ENCODE measurements at places on chromosomes 1 and 21. TPM values are rescaled to one million over a fixed set of nuclear protein-coding genes. Genes with fewer than 3 reads are reported as not detected.

- no peak overlapping the region for H3K27ac ChIP-seq
- H3K4me1 ChIP-seq: peaks cover 5% of the 10 kb centered on the region
- no peaks in the 10 kb centered on the region for H3K36me3 ChIP-seq
- no peaks in the 10 kb centered on the region for H3K27me3 ChIP-seq
- DNase-seq: no peak
- H3K4me3 ChIP-seq: no peak overlapping the region
Measured at GRCh38 chr1:53567450-53567849, 108.3 kb downstream of the DMRTB1 start.

- DNase-seq: no peak
- no peaks in the 10 kb centered on the region for H3K36me3 ChIP-seq
- H3K27me3 ChIP-seq: no peaks in the 10 kb centered on the region
Measured at GRCh38 chr1:30609336-30609998, 113.9 kb downstream of the MATN1 start.

Gene TNFAIP8L2
- 25.5 TPM for total RNA-seq

DNA sequence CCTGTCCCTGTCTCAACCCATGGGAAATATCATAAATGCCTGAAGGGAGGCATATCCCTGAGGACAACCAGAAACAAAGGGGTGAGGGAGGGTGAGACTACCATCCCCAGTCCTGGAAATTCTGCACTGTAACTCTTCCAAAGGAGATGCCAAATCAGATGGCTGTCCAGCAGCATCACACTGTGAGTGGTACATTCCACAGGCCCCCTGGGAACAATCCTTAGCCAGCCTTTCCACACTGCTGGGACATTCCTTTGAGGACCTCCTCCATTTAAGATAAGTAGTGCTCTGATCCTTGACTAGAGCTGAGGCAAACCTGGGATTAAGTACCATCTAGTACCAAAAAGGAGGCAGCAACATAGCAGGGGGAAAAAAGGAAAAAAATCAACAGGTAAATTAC lies 10.7 kb downstream of the IVL start:
- no peaks in the 10 kb centered on the region for H3K27me3 ChIP-seq
- H3K4me1 ChIP-seq: no peaks in the 10 kb centered on the region
- H3K4me3 ChIP-seq: no peak overlapping the region
- no peaks in the 10 kb centered on the region for H3K36me3 ChIP-seq

DNA sequence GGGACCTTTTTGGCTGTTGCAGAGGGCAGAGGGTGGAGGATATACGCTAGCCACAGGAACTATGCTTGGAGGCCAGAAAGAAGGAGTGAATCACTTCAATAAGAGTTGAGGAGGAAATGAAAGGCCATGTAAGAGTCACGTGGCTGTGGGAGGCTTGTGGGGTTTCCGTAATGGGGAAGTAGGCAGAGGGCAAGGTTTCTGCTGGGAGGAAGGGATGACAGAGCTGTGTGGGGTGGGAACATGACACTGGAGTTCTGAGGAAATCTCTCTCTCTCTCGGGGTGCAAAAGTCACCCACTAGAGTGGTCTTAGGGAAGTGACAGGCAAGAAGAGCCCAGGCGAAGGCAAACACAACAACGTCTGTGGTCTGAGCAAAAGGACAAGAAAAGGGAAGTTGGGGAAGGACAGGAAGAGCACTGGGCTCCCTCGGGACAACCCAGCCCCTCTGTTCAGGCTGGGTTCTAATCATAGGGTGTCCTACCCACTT lies 3.9 kb upstream of the CD1C start:
- H3K36me3 ChIP-seq: no peaks in the 10 kb centered on the region
- H3K27ac ChIP-seq: no peak overlapping the region
- H3K4me3 ChIP-seq: no peak overlapping the region
- no peaks in the 10 kb centered on the region for H3K27me3 ChIP-seq
- no peaks in the 10 kb centered on the region for H3K4me1 ChIP-seq

Gene GOLT1A
- not detected for total RNA-seq

GRCh38 chr1:42359466-42359865 lies 21.1 kb upstream of the RIMKLA start:
- no peaks in the 10 kb centered on the region for H3K27me3 ChIP-seq
- DNase-seq: no peak
- no peaks in the 10 kb centered on the region for H3K4me1 ChIP-seq
- H3K4me3 ChIP-seq: no peak overlapping the region

GRCh38 chr1:197066719-197067456 lies at the start of gene F13B:
Gene F13B (minus strand): TSS chr1:197067260. CDS start chr1:197067223, 37 bp downstream.
- H3K4me3 ChIP-seq: no peak within 1 kb of the TSS
- DNase-seq: no peak
- H3K27ac ChIP-seq: no peak within 1 kb of the TSS
- no peaks in the 10 kb centered on the region for H3K36me3 ChIP-seq
- no peaks in the 10 kb centered on the region for H3K4me1 ChIP-seq

- H3K36me3 ChIP-seq: peaks cover 36% of the 10 kb centered on the region
- H3K27ac ChIP-seq: no peak overlapping the region
- H3K27me3 ChIP-seq: no peaks in the 10 kb centered on the region
Measured at GRCh38 chr1:114745291-114745690, 12.5 kb downstream of the CSDE1 start.
